ENCODE measurements at places on chromosomes 16 and 17. TPM values are rescaled to one million over a fixed set of nuclear protein-coding genes. Genes with fewer than 3 reads are reported as not detected.

GRCh38 chr17:8275421-8276290 lies 12.8 kb upstream of the RANGRF start:
- H3K36me3 ChIP-seq: no peaks in the 10 kb centered on the region
- no peaks in the 10 kb centered on the region for H3K27me3 ChIP-seq
- no peaks in the 10 kb centered on the region for H3K4me1 ChIP-seq
- no peak overlapping the region for H3K4me3 ChIP-seq
- no peak for DNase-seq
- no peak overlapping the region for H3K27ac ChIP-seq

Gene HS3ST3B1
- 2.7 TPM for total RNA-seq

GRCh38 chr17:81045590-81046095 lies 10.7 kb downstream of the BAIAP2 start:
- H3K4me3 ChIP-seq: no peak overlapping the region
- no peaks in the 10 kb centered on the region for H3K36me3 ChIP-seq
- H3K27me3 ChIP-seq: no peaks in the 10 kb centered on the region
- DNase-seq: no peak
- H3K27ac ChIP-seq: no peak overlapping the region

Gene NFAT5
- 77.3 TPM for total RNA-seq

GRCh38 chr17:67260170-67260987 lies 15.4 kb upstream of the HELZ start:
- H3K4me1 ChIP-seq: peaks cover 15% of the 10 kb centered on the region
- H3K27me3 ChIP-seq: no peaks in the 10 kb centered on the region
- H3K36me3 ChIP-seq: no peaks in the 10 kb centered on the region
- no peak for DNase-seq
- peak overlapping the region; percentile 15 for H3K4me3 ChIP-seq

DNA sequence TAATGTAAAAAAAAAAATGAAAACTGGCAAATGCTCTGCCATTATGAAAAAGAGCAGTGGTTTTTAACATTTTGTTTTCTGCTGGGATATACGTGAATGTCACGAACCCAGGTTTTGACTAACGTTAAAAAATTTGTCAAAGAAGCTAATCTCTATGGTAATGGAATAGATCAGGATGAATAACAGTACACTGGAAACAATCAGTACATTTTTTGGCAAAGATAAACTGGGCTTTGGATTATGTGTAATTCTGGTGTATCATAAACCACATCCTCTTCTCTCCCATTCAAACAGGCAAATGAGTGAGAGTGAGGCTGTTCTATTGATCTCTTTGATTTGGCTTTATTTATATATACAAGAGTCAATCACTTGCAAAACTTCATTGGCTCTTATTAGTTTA lies 207.0 kb upstream of the IRX3 start:
- H3K27ac ChIP-seq: no peak overlapping the region
- H3K4me1 ChIP-seq: no peaks in the 10 kb centered on the region
- no peaks in the 10 kb centered on the region for H3K27me3 ChIP-seq
- H3K36me3 ChIP-seq: no peaks in the 10 kb centered on the region
- H3K4me3 ChIP-seq: no peak overlapping the region

DNA sequence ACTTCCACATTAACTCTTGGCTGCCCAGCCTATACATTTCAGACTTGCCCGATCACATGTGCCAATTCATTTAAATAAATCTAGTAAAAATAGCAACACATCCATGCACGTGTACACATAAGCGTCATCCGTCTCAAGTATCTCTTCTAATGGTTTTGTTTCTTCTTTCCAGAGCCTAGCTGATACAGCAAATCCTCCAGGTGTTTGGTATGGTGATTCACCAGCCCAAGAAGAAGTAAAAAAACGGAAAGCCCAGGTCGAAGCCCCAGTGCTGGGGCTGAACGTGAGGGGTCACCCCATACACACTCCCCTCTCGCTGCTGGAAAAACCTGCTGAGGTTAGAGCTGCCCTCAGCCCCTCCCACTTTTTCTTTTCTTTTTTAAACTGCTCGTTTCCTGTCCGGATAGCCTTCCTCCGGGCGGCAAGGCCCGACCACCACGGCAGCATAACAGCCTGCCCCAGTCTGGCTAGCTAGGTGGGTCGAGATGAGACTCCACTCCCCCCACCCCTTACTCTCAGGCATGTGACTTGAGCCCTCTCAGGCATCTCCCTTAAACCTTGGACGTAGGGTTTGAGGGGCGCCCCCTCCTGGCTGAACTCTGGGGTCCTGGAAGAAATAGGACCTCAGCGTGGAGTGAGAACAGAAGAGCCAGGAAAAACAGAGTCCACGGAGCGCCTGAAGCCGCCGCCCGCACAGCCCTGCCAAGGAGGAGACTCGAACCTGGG lies 13.9 kb upstream of the OR1F1 start:
- no peak overlapping the region for H3K27ac ChIP-seq
- peaks cover 39% of the 10 kb centered on the region for H3K27me3 ChIP-seq
- H3K4me1 ChIP-seq: no peaks in the 10 kb centered on the region
- no peaks in the 10 kb centered on the region for H3K36me3 ChIP-seq

Gene ASIC2
- 0.54 TPM for total RNA-seq

DNA sequence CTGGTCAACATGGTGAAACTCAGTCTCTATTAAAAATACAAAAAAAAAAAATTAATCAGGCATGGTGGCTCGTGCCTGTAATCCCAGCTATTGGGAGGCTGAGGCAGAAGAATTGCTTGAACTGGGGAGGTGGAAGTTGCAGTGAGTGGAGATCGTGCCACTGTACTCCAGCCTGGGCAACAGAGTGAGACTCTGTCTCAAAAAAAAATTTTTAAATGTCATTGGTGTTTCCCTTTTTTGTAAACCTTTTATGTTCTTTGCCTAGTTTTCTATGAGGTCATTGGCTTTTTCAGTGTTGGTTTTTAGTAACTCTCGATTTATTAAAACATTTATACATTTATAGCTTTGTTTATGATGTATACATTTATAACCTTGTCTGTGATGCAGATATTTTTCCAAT lies 18.2 kb downstream of the NLRC5 start:
- no peak for DNase-seq
- H3K27ac ChIP-seq: no peak overlapping the region
- no peaks in the 10 kb centered on the region for H3K27me3 ChIP-seq
- H3K36me3 ChIP-seq: no peaks in the 10 kb centered on the region
- H3K4me3 ChIP-seq: no peak overlapping the region

DNA sequence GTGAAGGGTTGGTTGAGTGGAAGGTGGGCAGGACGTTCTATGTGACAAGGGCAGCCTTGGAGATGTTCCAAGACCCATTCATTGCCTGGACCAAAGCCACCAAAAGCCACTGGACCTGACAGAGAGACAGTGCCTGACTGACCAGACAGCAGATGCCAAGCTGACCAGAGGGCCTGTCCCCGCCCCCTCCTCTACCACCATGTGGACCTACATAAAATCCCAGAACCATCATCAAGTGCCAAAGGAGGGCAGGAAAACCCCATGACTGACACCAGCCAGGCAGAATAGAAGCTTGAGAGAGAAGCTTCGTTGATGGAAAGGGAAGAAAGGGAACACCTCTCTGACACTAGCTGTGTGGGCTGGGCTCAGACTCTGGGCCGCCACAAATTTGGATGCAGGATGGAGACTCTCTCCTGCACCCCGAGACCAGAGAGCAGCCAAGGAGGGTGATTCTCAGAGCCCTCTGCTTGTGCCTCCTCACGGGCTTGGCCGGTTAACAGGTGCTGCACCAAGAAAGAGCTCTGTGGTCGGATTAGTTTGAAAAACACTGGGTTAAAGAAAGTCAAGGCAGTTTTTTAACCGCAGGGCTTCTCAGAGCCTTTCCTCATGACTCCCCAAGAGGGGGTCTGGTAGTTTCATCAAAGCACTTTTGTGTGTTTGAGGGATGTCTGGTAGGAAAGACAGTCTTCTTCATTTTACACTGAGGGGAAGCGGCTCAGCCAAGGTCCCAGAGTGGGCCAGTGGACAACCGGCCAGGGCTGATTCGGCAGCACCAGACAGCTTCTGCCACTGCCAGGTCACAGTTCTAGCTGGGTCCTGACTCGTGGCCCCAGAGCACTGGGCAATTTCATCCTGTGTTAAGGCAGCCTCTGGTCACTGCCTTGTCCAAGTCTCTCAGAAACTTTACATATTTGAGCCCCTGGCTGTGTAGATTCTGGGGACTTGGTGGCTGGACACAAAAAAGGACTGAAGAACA lies 1.7 kb downstream of the TNFRSF13B start:
- no peak overlapping the region for H3K4me3 ChIP-seq
- no peak overlapping the region for H3K27ac ChIP-seq
- H3K4me1 ChIP-seq: no peaks in the 10 kb centered on the region
- no peak for DNase-seq
- H3K27me3 ChIP-seq: no peaks in the 10 kb centered on the region

- no peak overlapping the region for H3K27ac ChIP-seq
- peaks cover 8% of the 10 kb centered on the region for H3K4me1 ChIP-seq
- H3K27me3 ChIP-seq: no peaks in the 10 kb centered on the region
- DNase-seq: no peak
- H3K4me3 ChIP-seq: no peak overlapping the region
These were observed 14.6 kb upstream of the CSNK1D start for GRCh38 chr17:82287868-82288801.

DNA sequence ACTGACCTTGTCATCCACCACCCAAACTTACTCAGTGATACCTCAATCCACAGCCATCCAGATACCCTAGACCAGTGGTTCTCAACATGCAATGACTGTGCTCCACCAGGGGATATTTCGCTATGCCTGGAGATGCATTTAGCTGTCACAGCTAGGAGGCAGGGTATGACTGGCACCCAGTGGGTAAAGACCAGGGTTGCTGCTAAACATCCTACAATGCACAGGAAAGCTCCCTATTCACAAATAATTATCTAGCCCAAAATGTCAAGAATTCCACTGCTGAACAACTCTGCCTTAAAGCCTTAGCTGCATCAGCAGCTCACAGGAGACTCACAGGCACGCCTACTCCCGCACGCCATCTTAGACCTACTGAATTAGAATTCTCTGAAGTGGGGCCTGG lies 212.6 kb downstream of the GRIN2A start:
- H3K27me3 ChIP-seq: no peaks in the 10 kb centered on the region
- H3K4me1 ChIP-seq: no peaks in the 10 kb centered on the region
- H3K36me3 ChIP-seq: no peaks in the 10 kb centered on the region
- H3K27ac ChIP-seq: no peak overlapping the region

Gene GAST
- total RNA-seq: not detected

Gene NUPR1
- 53.5 TPM for total RNA-seq
